ENCODE measurements at places on chromosomes 11 and 22. TPM values are rescaled to one million over a fixed set of nuclear protein-coding genes. Genes with fewer than 3 reads are reported as not detected.
A peak's percentile ranks its signal among the peaks of the same experiment; 100 is the strongest.

Gene PKP3
- 1.3 TPM for total RNA-seq

Gene OR2AT4
- not detected for total RNA-seq

Gene LSP1
- 3.0 TPM for total RNA-seq

Gene CRYBB2
- total RNA-seq = not detected

Gene TEX12
- 2.1 TPM for total RNA-seq

Gene NXPE2
- total RNA-seq = not detected

Gene NXPE1
- 1.2 TPM for total RNA-seq

Gene POU2AF3
- 0.22 TPM for total RNA-seq

Gene DNAJB7
- total RNA-seq = not detected

Gene FTH1
- 1,833 TPM for total RNA-seq

Gene ANO3
- total RNA-seq = 0.05 TPM

Gene ANGPTL5
- not detected for total RNA-seq

Gene DDIAS
- 1.1 TPM for total RNA-seq

Gene MAJIN
- total RNA-seq = not detected

- H3K27me3 ChIP-seq = no peaks in the 10 kb centered on the region
- H3K4me1 ChIP-seq = no peaks in the 10 kb centered on the region
- no peak for DNase-seq
- H3K27ac ChIP-seq = no peak overlapping the region
Measured at GRCh38 chr11:30128269-30128932, 102.4 kb upstream of the FSHB start.

DNA sequence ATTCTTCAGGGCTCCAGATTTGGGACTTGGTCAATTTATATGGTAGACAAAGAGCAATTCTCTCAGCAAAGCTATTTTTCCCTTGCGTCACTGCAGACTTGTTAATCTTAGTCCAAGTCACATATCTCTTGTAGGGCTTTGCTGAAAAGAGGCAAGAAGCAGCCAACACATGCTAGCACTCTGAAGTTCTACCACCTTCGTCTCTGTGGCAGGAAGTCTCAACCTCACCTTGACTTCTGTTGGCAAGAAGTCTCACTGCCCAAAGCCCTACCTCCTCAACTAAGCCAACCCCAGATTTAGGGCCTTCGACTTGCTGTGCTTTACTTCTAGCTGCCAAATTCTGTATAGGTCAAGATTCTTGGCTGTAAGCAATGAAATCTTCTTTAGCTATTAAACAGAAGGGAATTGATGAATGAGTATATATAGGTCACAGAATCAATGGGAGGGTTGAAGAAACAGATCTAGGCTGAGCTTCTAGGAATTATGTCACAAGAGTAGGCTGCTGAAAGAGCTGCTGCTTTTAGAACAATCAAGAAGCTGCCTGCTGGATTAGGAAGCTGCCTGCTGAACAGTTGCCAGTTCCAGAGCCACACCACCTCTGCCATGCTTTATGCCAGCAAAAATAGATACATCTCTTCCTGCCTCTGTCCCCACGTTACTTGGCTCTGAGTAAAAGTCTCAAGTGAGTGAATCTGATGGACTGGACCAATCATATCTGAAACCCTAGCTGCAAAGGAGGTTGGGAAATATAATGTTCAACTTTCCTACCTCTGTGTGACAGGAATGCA lies 17.6 kb upstream of the NCR3LG1 start:
- no peak overlapping the region for H3K27ac ChIP-seq
- no peaks in the 10 kb centered on the region for H3K36me3 ChIP-seq
- H3K4me3 ChIP-seq = no peak overlapping the region
- DNase-seq = peak; percentile 17
- H3K4me1 ChIP-seq = peaks cover 2% of the 10 kb centered on the region

DNA sequence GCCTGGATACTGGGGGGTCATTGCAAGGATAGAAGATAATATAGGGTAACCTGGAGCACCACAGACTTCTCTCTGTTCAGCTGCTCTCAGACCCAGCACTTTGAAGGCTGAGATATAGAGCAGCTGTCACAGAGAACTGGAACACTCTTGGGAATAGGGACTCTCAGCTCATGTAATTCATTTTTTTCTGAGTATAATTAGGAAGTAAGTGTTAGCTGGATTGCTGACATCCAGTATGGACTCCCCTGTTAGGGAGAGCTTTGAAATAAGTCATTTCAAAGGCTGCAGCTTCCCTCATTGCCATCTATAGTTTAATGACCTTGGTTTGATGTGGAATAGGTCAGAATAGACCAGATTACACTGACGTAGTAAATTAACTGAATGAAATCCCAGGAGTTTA lies 120.8 kb upstream of the POU2AF2 start:
- no peaks in the 10 kb centered on the region for H3K27me3 ChIP-seq
- no peak overlapping the region for H3K27ac ChIP-seq
- no peaks in the 10 kb centered on the region for H3K4me1 ChIP-seq
- DNase-seq = no peak
- no peaks in the 10 kb centered on the region for H3K36me3 ChIP-seq
- H3K4me3 ChIP-seq = no peak overlapping the region

DNA sequence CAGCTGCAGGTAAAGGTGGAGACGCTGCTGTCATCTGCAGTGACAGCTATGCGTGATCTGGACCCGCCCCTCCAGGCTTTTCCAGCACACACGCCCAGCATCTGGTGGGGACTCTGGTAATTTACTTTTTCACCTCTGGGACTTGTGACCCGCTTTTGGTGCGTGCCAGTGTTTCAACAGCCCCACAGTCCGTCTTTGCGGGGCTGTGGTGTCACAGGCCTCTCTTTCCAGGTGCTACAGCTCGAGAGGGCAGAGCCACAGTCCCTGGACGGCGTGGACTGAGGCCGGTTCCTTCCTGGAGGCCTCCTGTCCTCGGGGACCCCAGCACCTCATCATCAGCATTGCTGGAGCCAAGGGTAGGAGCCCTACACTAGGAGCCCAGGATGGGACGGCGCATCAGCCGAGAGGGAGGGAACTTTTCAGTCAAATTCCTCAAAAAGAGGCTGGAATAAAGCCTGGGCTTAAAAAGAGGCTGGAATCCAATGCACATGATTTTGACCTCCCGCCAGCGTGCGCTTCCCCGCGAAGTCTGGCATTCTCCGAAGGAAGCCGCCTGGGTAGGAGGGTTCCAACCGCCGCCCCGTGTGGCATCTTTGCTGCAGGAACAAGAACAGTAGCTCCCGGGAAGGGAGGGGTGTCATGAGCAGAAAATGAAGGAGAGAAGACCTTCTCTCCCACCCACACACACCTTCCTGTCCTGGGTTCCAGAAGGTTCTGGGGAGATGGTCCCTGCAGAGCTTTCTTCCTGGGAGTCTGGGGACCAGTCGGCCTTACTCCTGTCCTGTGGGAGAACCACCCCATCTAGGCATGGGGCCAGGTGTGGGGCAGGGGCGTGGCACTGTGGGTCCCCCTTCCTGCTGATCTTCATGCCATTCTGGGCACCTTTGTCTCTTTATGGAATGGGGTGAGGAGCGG lies 25.7 kb upstream of the KRTAP5-7 start:
- H3K4me1 ChIP-seq = no peaks in the 10 kb centered on the region
- DNase-seq = no peak
- H3K4me3 ChIP-seq = no peak overlapping the region
- no peaks in the 10 kb centered on the region for H3K27me3 ChIP-seq
- peaks cover 31% of the 10 kb centered on the region for H3K36me3 ChIP-seq

DNA sequence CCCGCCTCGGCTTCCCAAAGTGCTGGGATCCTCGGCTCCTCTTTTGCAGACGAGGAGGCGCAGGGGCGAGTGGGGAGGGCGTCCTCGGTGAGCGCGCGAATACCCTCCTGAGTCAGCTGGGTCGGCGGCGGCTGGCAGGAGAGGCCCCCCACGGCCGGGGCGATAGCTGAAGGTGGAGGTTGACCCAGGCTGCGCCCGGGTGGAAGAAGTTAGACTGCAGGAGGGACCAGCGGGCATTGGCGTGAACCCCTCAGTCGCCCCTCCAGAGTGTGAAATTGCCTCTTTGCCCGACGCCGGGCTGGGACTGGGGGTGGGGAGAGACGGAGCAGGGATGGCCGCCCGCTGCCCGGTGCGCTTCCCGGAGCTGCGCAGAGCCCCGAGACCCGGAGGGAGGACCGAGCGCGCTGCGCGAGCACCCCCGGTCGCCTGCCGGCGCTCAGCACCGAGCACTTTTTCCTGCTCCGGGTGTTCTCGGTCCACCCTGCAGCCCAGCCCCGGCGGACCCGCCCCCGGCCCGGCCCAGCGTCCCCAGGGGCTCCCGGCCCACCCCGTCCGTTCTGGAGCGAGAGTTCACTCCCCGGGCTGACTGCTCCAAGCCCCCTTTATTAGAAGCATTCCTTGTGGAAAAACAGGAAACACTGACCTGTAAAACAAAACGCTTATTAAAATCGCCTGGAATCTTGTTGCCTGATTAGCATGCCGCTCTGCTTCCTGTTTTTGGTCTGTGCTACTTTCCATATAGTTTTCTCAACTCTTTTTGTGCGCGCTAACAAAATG lies 13.7 kb upstream of the CPT1A start:
- H3K27me3 ChIP-seq = peaks cover 25% of the 10 kb centered on the region
- no peaks in the 10 kb centered on the region for H3K36me3 ChIP-seq
- H3K4me1 ChIP-seq = peaks cover 12% of the 10 kb centered on the region
- H3K27ac ChIP-seq = peak overlapping the region; percentile 15

- no peaks in the 10 kb centered on the region for H3K4me1 ChIP-seq
- no peak overlapping the region for H3K27ac ChIP-seq
- no peak for DNase-seq
- no peak overlapping the region for H3K4me3 ChIP-seq
- no peaks in the 10 kb centered on the region for H3K27me3 ChIP-seq
Measured at GRCh38 chr22:47044722-47045535, 282.5 kb downstream of the TBC1D22A start.

- peaks cover 37% of the 10 kb centered on the region for H3K4me1 ChIP-seq
- no peaks in the 10 kb centered on the region for H3K36me3 ChIP-seq
- H3K27me3 ChIP-seq = no peaks in the 10 kb centered on the region
- H3K4me3 ChIP-seq = peak overlapping the region; percentile 71
Measured at GRCh38 chr22:21568347-21569075, 997 bp downstream of the UBE2L3 start.

- DNase-seq = no peak
- H3K4me1 ChIP-seq = no peaks in the 10 kb centered on the region
- H3K4me3 ChIP-seq = no peak overlapping the region
- H3K27me3 ChIP-seq = no peaks in the 10 kb centered on the region
- H3K36me3 ChIP-seq = no peaks in the 10 kb centered on the region
Measured at GRCh38 chr11:69343401-69344321, 49.7 kb downstream of the MYEOV start.

GRCh38 chr11:46438211-46438610 lies 46.6 kb upstream of the CHRM4 start:
- H3K36me3 ChIP-seq = peaks cover 28% of the 10 kb centered on the region
- H3K4me3 ChIP-seq = no peak overlapping the region
- no peaks in the 10 kb centered on the region for H3K27me3 ChIP-seq

- no peak overlapping the region for H3K4me3 ChIP-seq
- H3K27me3 ChIP-seq = peaks cover 5% of the 10 kb centered on the region
- H3K27ac ChIP-seq = no peak overlapping the region
Measured at GRCh38 chr11:67648140-67648795, 2.3 kb downstream of the ACY3 start.

- no peak overlapping the region for H3K27ac ChIP-seq
- H3K27me3 ChIP-seq = no peaks in the 10 kb centered on the region
- no peak overlapping the region for H3K4me3 ChIP-seq
- DNase-seq = no peak
- no peaks in the 10 kb centered on the region for H3K4me1 ChIP-seq
Measured at GRCh38 chr11:102807921-102808320, 10.0 kb upstream of the MMP1 start.

DNA sequence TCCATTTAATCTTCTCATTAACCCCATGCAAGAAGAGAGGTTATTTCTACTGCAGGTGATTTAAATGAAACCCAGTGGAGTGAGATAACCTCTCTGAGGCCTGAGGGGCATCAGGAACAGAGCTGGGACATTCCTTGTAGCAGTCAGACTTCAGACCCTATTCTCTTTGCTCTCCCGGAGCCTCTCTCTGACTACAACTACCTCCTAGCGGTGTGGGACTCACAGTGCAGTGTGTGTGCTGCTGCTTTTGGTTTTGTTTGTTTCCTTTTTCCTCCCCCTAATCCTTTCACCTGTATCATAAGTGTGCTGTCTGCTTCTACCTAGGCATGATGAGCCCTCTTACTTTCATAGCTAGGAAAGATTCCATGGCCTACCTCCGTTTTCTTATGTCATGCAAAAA lies 769.6 kb downstream of the NTM start:
- DNase-seq = no peak
- H3K36me3 ChIP-seq = no peaks in the 10 kb centered on the region
- H3K4me3 ChIP-seq = no peak overlapping the region

GRCh38 chr22:31278626-31279326 lies 13.5 kb downstream of the PIK3IP1 start:
- DNase-seq = no peak
- no peak overlapping the region for H3K27ac ChIP-seq
- no peak overlapping the region for H3K4me3 ChIP-seq
- no peaks in the 10 kb centered on the region for H3K4me1 ChIP-seq

GRCh38 chr11:18757811-18758210 lies 31.8 kb upstream of the IGSF22 start:
- no peaks in the 10 kb centered on the region for H3K36me3 ChIP-seq
- H3K27ac ChIP-seq = no peak overlapping the region
- H3K4me1 ChIP-seq = no peaks in the 10 kb centered on the region
- no peaks in the 10 kb centered on the region for H3K27me3 ChIP-seq
- DNase-seq = no peak

GRCh38 chr22:50545522-50546325 lies at the start of gene KLHDC7B:
Gene KLHDC7B, plus strand, starts transcription at chr22:50545899. Its CDS starts 345 bp downstream, at chr22:50546244.
- peaks cover 53% of the 10 kb centered on the region for H3K27me3 ChIP-seq
- H3K4me1 ChIP-seq = peaks cover 9% of the 10 kb centered on the region
- no peaks in the 10 kb centered on the region for H3K36me3 ChIP-seq
- H3K27ac ChIP-seq = no peak within 1 kb of the TSS
- no peak for DNase-seq
- no peak within 1 kb of the TSS for H3K4me3 ChIP-seq

GRCh38 chr11:90737444-90738050 lies 514.7 kb upstream of the CHORDC1 start:
- no peaks in the 10 kb centered on the region for H3K4me1 ChIP-seq
- H3K36me3 ChIP-seq = no peaks in the 10 kb centered on the region
- H3K4me3 ChIP-seq = no peak overlapping the region
- no peaks in the 10 kb centered on the region for H3K27me3 ChIP-seq
- H3K27ac ChIP-seq = no peak overlapping the region

DNA sequence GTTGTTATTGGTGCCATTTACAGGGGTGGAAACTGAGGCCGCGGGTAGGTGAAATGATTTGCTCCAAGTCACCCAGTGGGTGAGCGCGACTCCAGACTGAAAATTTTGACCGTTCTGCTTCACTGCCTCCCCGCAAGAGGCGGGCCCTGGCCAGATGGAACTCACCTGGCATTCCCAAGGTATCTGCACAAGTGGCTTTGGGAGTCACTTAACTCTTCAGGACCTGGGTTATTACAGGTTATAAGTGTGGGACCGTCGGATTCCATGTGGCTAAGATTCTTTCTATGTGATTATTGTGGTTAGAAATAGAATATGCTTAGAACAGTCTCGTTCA lies 598 bp downstream of the CABIN1 start:
- H3K27ac ChIP-seq = peak overlapping the region; percentile 88
- no peaks in the 10 kb centered on the region for H3K36me3 ChIP-seq
- no peaks in the 10 kb centered on the region for H3K27me3 ChIP-seq
- DNase-seq = no peak

Data from gastrocnemius medialis (tissue), 4 donors.